AG09309 (cell line): ENCODE measurements at places on chromosomes 3 and 15.
A peak's percentile ranks its signal among the peaks of the same experiment; 100 is the strongest.

DNA sequence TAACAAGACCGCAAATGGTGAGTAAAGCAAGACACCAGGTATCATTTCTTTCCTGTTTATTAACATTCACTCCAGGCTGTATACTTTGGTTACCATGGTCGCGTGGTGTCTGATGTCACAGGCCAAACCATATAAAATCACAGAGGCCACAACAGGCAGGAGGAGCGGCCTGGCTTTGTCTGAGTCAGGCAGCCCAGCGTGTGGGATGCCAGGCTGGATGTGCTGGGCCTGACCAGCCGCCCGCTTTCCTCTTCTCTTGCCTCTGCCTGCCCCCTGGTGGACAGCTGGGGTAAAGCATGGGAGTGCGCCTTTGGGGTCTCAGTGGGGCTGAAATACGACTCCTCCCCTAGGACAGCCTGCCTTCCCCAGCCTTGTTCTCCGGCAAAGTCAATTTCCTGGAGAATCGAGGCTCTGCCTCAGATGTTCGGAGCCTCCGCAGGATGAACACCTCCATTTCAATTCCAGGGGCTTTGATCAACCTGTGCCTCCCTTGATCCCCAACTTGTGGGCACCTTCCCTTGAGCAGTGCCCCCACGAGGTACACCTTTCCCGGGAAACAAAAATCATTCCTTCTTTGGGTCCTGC is 78.2 kb downstream of the CCNL1 start:
- DNase-seq, result peak; percentile 88

- no peak for DNase-seq
These were observed 263.5 kb upstream of the TPRG1 start for GRCh38 chr3:188908002-188908850.

DNA sequence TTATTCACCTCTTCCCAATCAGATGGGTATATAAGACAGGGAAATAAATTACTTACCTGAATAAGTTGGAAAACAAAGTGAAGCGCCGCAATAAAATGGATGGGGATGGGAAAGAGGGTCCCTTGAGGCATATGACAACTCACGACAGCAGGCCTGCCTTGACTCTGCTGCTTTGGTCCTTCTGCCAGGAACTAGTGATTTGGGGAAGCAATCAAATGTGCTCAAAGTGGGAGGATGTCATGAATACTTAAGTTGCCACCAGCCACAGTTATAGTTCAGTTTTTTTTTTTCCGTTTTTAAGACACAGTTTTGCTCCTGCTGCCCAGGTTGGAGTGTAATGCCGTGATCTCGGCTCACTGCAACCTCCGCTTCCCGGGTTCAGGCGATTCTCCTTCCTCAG is 4.6 kb downstream of the PARL start:
- no peak for DNase-seq

DNA sequence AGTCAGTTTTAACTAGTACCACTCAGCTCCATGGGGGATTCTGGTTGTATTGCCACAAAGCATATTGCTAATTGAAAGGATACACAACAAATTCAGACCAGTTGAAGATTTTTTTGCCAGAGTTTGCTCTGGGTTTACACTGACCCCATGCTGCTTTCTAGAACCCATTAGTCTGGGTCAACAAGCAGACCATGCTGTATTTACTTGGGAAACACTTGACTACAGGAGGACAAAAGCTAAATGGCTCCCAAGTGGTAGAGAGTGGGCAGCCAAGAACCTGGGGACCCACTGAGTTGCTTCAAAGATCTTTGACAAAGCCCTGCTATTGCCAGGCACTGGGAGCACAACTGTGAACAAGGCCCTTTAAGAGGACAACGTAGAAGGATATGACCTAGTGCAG is 86.8 kb upstream of the PSMD6 start:
- no peak for DNase-seq

GRCh38 chr3:18077128-18077840 is 334.9 kb upstream of the TBC1D5 start:
- DNase-seq, result no peak

- DNase-seq, result no peak
These were observed 65.1 kb downstream of the PPARG start for GRCh38 chr3:12353796-12354525.

DNA sequence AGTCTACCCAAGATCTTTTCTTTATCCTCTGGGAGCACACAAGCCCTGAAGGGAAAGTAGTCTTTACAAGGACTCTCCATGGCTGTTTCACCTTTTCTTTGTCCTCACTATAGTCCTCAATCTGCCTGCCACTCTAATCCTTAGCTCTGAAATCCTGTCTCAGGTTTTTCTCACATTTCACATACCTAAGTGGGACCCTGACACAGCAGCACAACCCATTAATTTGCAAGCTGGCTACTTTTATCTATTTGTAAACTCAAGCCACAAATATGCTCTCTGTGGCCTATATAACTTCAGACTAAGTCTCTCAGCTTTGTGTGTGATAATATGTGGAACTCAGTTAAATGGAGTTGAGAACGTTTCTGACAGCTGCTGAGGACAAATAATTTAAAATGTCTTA is 19.8 kb downstream of the SIN3A start:
- no peak for DNase-seq

- no peak for DNase-seq
These were observed 73.3 kb downstream of the ANKRD28 start for GRCh38 chr3:15724446-15724845.

DNA sequence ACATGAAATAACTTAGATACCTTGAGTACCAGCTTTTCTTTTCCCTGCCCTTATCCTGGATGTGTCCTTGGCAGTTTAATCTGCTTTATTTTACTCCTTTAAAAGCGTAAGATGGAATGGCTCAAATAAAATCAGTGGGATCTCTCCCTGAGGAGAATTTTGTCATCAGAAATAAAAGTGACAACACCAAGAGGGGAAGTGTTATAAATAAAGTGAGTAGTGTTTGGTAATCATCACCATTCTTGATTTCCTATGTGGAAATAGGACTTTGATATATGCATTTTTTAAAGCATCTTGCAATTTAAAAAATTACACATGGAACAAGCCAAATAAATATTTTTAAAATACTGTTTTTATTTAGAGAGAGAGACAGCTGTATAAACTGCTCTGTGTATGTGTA is 76.5 kb downstream of the MBNL1 start:
- no peak for DNase-seq

DNA sequence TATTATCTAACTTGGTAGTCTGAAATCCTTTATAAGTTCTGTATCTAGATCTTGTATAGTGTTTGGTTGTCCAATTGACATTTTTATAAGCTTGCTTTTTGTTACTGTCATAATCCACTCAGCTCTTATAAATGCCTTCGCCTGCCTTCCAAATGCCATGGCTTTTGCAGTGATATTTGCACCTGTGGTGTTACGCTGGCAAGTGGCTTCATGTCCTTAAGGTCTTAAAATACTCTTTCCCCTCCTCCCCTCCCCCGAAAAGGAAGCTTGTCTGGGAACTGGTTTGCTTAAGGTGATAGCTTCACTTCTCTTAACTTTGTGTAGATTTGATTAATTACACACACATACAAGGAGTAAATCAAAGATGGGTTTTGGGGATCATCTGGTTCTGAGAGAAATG is 62.0 kb downstream of the ABHD2 start:
- no peak for DNase-seq

DNA sequence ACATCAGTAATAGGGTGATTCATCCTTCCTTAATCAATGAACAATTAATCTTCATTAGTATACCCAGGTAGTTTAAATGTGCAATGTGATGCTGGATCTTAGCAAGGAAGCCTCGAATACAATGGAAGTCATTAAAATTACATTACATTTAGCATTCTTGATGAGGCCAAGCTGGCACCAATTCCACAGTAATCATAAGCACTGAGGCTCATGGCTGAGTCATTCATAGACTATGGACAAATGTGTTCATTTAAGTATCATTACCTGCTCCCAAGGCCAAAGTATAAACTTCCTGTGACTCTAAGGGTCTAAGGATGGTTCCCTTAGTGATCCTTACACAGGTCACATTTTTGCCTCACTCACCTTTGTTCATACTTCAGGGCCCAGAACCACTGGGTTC is 266.4 kb upstream of the CDIN1 start:
- no peak for DNase-seq

DNA sequence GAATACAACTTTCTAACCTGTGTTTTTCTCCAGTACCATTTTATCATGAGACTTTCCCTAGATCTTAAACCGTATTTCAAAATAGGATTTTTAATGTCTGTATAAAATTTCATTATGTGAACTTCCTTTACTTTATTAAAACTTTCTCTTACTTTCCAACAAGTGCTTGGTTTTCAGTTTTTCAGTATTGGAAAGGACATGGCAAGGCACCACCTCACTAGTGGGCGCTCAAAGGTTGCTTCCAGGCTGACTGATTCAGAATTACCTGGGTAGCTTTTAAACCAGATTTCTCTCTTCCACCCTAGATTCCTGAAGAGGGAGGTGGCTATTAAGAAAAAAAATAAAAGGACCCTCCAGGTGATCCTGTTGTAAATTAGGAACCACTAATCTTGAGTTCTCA is 236.6 kb downstream of the SOX2 start:
- DNase-seq, result no peak

DNA sequence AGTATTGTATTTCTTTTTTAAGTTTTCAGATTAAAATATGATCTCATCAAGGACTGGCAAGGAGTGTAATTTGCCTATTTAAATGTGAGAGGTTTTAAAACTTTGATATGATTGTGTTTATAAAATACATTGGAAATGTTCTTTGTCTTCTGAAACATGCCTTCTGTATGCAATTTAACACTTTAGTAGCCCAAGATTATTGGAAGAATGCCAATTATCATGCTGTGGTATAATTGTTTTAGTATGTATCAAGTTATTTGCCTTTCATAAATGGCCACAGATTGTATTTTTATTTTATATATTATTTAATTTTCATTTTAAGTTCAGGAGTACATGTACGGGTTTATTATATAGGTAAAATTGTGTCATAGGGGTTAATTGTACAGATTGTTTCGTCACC is 31.7 kb downstream of the ECT2 start:
- DNase-seq, result no peak

DNA sequence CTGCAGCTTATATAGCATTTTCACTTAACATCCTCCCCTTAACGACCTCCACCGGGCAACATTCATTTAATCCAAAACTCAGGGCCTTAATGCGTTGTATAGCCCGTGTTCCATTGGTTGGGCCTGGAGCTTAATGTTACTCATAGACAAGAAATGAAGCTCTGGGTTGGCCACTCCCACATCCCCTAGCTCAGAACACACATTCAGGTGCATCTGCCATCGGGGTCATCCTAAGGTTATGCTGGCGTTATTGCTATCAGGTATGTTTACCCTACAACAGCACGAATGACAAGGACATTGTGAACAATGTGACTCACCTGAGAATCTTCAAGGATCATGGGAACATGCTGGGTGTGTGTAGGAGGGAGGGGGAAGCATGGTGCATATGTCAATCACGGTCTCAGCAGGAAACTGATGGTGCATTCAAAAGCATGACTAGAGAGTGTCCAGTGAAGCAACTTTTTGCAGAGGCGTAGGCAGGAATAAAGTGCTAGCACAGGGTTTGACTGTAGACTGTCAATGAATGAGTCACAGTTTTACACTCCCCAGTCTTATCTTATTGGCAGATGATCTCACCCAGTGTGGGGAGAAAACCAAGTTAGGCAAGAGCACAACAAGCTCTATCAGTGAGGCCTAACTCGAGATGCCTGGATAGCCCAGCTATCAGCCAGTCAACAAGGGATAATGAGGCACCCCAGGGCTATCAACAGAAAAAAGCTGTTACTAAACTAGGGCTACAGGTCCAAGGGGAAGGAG is 402.1 kb upstream of the MCTP2 start:
- DNase-seq, result peak; percentile 5

DNA sequence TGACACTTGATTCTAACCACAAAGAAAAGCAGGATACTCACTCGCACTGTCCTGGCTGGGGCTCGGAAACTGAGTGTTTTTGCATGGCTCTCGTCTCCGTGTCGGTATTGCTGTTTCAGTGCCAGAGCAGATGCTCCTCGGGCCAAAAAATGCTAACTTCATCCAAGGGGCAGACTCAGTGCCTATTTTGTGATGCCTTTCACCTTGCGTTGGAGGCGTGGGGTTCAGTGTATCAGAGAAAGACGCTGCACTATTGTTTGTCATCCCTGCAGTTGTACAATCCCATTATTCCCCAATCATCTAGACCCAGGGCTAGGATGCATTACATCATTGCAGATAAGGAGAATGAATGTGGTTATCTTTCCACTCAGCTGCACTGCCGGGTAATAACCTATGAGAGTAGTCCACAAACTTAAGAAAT is 1.4 kb downstream of the CACNA2D3 start:
- no peak for DNase-seq

DNA sequence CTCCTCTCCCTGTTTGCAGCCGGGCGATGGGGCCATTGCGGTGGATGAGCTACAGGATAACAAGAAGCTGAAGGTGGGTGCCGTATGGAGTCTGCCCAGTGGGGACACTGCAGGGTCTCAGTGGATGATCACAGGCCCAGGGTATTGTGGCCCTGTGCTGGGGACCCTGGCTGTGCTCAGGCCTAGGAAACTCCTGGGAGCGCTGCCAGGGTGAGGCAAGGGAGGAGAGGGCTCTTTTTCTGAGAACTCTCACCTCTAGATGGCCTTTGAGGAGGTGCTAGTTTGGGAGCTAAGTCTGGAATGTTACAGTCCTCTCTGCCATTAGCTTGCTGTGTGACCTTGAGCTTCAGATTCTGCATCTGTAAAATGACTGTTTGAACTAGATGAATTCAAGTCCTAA is 16.4 kb downstream of the SLC24A1 start:
- no peak for DNase-seq

DNA sequence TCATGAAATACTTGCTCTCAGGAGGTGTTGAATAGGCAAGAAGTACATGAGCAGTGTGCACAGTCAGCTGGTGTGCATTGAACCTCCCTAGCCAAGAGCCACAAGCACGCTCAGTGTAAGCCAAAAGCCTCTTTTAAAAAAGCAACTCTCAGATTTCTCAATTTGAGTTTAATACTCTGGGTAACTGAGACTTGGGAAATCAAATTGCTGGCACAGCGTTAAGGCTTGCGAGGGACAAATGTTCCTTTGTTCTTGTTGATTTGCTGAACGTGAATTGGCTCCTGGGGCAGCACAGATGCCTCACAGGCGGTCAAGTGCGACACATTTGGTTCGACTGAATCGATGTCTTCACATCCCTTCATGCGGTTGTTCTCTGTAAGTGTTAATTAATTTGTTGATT is at the start of gene FAM240A:
FAM240A (plus strand) TSS at position 202 of the 400 bp plus-strand sequence; CDS start at position 361, 159 bp downstream.
- no peak for DNase-seq

DNA sequence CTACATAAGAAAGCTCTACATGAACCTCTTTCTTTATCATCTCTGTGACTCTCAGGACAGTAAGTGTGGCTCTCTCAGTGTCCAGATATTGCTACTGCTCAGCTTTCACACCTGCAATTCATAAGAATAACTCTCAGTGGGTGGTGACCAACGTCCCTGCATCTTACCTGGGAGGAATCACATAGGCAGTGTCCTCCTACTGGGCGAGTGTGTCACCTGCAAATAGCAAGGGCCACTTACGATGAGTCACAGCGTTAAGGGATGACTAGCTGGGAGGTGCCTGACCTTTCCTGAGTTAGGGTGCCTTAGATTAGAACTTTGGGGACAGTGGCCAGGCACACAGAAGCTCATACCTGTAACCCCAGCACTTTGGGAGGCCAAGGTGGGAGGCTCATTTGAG is 90.8 kb upstream of the C3orf80 start:
- no peak for DNase-seq
